Foreskin keratinocyte (primary cell): ENCODE measurements at places on chromosomes 5 and 9. TPM values are rescaled to one million over a fixed set of nuclear protein-coding genes. Genes with fewer than 3 reads are reported as not detected.

DNA sequence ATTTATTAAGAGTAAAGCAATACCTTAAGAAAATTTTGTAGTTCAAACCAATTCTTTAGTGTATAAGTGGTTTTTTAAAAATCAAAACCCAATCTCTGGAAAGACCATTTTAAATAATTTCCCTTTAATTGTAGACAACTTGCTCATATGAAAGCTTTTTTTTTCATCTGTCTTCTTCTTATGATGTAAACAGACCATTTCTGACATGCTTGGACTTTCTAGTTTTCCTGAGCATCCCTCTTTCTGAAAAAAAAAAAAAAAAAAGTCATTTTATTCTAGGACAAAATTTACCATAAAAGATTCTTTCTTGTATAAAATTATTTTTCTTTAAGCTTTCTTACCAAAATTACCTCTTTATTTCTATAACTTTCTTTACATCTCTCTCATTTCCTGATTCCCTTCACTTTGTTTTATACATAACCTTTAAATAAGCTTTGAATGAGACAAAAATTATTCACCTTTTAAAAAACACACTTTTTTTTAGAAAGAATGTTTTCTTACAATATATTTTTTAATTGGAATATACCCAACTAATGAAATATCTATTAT, 67.5 kb downstream of the COL15A1 start:
- no peak for DNase-seq

DNA sequence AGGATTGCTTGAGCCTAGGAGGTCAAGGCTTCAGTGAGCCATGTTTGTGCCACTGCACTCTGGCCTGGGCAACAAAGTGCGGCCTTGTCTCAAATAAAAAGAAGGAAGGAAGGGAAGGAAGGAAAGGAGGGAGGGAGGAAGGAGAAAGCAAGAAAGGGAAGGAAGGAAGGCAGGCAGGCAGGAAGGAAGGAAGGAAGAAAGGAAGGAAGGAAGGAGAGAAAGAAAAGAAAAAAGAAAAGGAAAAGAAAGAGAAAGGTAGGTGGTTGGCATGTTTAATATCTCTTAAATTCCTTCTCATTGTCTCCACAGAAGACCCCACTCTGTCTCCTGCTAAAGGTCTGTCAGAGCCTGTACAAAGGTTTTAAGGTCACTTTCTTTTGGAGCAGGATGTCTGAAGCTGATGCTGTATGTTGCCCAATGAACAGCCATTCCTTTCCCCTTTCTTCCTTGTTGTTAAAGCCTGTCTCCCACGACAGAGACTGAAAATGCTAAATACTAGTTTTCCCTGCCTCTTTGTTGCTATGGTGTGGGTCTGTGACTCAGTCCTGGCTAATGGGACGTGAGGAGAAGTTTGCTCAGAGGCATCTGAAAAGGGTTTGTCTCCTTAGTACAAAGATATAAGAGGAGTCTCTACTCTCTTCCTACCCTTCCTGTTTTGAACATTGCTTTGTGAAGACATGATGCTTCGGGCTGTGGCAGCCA, 213.3 kb downstream of the PCSK1 start:
- DNase-seq = peak; percentile 92

BTNL9 gene
- 0.03 TPM in 1 of 2 replicates, not detected in the other for polyA plus RNA-seq

DNA sequence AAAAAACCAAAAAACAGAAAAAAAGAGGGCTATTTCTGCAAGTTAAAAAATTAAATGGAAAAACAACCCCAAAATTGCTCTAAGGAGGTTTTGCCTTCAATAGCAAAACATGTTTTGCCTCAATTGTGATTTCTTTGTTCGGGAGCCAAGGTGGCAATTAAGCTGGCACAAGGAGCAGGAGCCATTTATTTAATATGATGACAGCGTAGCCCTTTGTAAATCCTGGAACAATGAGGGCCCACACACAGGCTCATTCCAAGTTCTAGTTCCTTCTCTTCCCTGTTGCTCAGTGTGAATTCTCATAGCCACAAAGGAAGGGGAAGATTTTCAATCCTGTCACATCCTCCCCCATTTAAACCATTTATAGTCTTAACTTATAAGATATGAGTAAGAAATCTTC, 353.2 kb downstream of the PDE4D start:
- DNase-seq = no peak

FOXI1 gene
- not detected in 2 replicates for polyA plus RNA-seq

GRCh38 chr9:93022721-93023520, 35.6 kb upstream of the SUSD3 start:
- no peak for DNase-seq

DND1 gene
- 0.47 and 0.57 TPM in 2 replicates for polyA plus RNA-seq
